Pulmonary artery endothelial cell (primary cell): ENCODE measurements at places on chromosomes 12 and 14. TPM values are rescaled to one million over a fixed set of nuclear protein-coding genes. Genes with fewer than 3 reads are reported as not detected.

Gene PAPLN
- 1.2 and 15.9 TPM in 2 replicates for total RNA-seq

Gene UBR7
- total RNA-seq = 46.1 and 80.3 TPM in 2 replicates

Gene SAMD15
- 1.8 TPM in 2 replicates for total RNA-seq

Gene ANKRD33
- total RNA-seq = 0.07 and 0.20 TPM in 2 replicates

Gene AGAP2
- total RNA-seq = 0.07 and 0.11 TPM in 2 replicates

Gene SERPINA10
- not detected in 2 replicates for total RNA-seq

Gene LUM
- 0.07 and 0.46 TPM in 2 replicates for total RNA-seq

Gene SLCO1B1
- not detected in 2 replicates for total RNA-seq

Gene RERG
- 0.13 TPM in 1 of 2 replicates, not detected in the other for total RNA-seq

Gene IFI27L1
- 7.5 and 13.9 TPM in 2 replicates for total RNA-seq

Gene CCDC175
- not detected in 2 replicates for total RNA-seq

Gene TRPV4
- 0.92 and 1.7 TPM in 2 replicates for total RNA-seq

Gene KCNH3
- total RNA-seq = 0.26 and 0.28 TPM in 2 replicates

Gene RNASE1
- total RNA-seq = 75.5 and 99.7 TPM in 2 replicates

Gene CCDC177
- not detected in 2 replicates for total RNA-seq

Gene CIROP
- total RNA-seq = not detected in 2 replicates

Gene HOXC9
- total RNA-seq = not detected in 2 replicates
